ENCODE measurements at places on chromosomes 6 and 20. TPM values are rescaled to one million over a fixed set of nuclear protein-coding genes. Genes with fewer than 3 reads are reported as not detected.
A peak's percentile ranks its signal among the peaks of the same experiment; 100 is the strongest.

Gene SYCP2L
- not detected for total RNA-seq

Gene PCMT1
- total RNA-seq: 275 TPM

Gene PACRG
- not detected for total RNA-seq

DNA sequence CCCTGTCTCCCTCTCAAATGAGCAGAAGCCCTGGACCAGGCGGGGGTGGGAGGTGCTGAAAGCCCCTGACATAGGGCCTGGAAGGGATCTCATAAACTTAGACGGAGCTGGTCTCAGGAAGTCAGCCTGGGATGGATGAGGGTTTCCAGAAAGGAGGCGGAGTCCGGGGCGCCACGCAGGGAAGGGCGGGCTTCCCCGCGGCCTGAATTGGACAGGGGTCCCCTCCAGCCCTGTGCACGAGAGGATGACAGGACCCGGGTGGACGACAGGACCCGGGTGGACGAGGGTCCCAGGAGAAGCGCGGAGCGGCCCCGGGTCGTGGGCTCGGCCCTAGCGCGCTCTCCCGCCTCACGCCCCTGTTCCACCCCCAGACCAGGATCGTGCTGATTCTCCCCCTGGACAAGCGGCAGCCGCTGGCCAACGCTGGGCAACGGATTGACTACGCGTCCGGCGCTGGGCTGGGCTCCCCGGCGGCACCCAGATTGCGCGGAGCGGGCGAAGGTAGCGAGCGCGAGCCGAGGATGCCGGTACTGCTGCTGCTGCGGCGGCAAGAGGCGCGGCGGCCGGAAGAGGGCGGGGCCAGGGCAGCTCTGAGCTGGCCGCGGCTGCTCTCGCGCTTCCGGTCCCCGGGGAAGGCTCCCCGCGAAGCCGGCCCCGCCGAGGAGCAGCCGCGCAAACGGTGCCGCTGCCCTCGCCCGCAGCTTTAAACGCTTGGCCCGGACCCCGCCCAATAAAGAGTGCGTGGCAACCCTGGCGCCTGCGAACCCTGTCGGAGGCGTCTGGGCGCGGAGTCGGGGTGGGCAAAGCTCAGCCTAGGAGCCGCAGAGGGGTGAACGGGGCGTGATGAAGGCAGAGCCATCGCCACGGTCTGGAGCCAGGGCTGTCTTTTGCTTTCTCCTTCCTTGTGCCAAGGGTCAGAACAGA is 1.3 kb downstream of the C20orf144 start:
- peak; percentile 90 for DNase-seq

Gene SMOC2
- total RNA-seq: not detected

- no peak for DNase-seq
Measured at GRCh38 chr20:62858058-62858830, 3.4 kb downstream of the TCFL5 start.

GRCh38 chr6:139639507-139639906 is 265.1 kb upstream of the CITED2 start:
- no peak for DNase-seq

- peak; percentile 71 for DNase-seq
Measured at GRCh38 chr20:43925801-43926200, 11.1 kb downstream of the TOX2 start.

- DNase-seq: no peak
Measured at GRCh38 chr20:33651562-33652048, 10.5 kb upstream of the C20orf144 start.

Gene GPR6
- not detected for total RNA-seq

Gene CD164
- total RNA-seq: 163 TPM

- no peak for DNase-seq
Measured at GRCh38 chr20:33993576-33994221, at the start of gene RALY. TSS of gene RALY (plus strand) at chr20:33993911. CDS start at chr20:34072075, 78,164 bp downstream.

DNA sequence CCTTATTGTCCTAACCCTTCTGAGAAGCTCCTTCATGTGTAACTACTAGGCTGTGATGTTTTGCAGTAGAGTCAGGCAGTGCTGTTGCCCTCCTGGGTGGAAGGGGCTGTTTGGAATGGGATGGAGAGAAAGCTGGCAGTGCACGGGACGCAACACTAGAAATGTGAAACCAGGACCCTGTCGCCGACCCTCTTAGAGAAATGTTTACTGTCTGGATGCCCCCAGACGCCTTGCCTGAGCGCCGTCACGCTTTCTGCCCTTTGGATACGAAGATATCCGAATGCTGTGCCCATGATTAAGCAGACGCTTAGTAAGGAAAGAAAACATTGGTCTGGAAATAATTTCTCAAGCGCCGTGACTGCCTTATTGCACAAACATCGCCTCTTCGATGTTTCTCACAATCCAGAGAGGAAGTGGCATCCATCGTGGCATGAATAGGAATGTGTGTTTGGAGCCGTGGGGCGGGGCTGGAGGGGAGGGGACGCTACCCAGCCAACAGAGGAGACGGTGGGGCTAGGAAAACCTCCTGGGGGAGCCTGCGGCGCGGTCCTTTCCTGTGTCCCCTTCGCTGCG is 661 bp upstream of the PPP1R14C start:
- peak; percentile 89 for DNase-seq

Gene BPIFA1
- not detected for total RNA-seq

- DNase-seq: no peak
Measured at GRCh38 chr20:19317237-19318069, 105.0 kb downstream of the SLC24A3 start.

DNA sequence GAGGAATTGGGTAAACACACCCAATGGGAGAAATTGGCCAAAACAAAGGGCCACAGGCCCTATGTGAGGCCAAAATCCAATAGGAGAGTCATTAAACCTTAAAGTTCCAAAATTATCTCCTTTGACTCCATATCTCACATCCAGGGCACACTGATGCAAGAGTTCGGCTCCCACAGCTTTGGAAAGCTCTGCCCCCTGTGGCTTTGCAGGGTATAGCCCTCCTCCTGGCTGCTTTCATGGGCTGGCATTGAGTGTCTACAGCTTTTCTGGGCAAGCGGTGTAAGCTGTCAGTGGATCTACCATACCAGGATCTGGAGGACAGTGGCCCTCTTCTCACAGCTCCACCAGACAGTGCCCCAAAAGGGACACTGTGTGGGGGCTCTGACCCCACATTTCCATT is 160.5 kb downstream of the ADGRG6 start:
- DNase-seq: no peak

Gene EPB41L2
- total RNA-seq: 27.2 TPM

Gene PLN
- total RNA-seq: not detected

Gene CST4
- not detected for total RNA-seq

- peak; percentile 73 for DNase-seq
Measured at GRCh38 chr6:84150705-84151104, 76.7 kb downstream of the CEP162 start.

Gene LBP
- total RNA-seq: not detected

Gene EFCAB8
- total RNA-seq: not detected

DNA sequence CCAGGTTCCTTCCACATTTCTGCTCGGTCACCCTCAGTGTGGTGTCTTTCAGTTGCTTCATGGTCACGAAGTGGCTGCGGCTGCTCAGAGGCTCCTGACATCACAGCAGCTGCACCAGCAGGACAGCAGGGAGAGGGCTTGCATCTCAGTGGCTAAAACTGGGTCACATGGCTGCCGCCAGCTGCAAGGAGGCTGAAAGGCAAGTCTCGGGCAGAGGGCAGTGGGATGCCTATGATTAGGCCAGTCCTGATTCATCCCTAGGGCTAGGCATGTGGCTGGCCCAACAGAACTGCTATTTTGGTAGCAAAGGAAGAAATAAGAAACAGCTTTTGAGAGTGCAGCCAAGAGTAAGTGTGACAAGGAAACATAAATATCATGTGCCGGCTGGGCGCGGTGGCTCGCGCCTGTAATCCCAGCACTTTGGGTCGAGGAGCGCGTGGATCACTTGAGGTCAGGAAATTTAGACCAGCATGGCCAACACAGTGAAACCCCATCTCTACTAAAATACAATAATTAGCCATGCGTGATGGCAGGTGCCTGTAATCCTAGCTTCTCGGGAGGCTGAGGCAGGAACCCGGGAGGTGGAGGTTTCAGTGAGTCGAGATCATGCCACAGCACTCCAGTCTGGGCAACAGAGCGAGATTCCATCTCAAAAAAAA is 46.6 kb downstream of the RBM38 start:
- DNase-seq: no peak

- no peak for DNase-seq
Measured at GRCh38 chr6:150661216-150662007, 61.7 kb downstream of the PLEKHG1 start.

Gene VGLL2
- total RNA-seq: not detected

GRCh38 chr6:159079367-159079766 is 34.6 kb upstream of the TAGAP start:
- no peak for DNase-seq

DNA sequence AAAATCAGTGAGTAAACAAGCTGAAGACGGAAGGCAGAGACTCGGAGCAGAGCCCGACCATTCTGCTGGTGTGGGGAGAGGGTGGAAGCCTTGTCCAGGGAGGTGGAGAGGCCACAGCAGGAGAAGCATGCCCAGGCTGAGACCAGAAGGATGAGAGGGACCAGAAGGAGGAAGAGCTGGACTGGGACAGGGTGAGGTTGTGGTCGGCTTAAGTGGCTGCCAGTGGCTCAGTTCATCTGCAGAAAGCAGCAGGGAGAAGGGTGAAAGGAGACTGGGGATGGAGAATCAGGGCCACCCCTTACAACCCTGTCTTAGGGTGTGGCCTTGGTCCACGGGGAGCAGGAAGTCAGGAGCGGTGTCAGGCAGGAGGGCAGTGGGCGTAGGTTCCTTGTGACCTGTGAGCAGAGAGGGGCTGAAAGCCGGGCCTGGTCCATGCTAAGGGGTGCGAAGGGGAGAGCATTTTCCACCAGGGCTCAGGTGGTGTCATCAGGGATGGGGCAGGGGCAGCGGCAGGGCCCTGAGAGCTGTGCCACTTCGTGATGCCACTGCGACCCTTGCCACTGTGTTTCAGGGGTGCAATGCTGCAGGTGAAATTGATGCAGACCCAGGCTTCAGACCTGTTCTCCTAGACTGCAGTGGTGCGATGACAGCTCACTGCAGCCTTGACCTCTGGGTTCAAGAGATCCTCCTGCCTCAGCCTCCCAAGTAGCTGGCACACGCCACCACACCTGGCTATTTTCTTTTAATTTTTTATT is 81.1 kb downstream of the TTLL2 start:
- DNase-seq: no peak

Gene KIZ
- 22.2 TPM for total RNA-seq

Gene NEURL2
- 2.3 TPM for total RNA-seq

DNA sequence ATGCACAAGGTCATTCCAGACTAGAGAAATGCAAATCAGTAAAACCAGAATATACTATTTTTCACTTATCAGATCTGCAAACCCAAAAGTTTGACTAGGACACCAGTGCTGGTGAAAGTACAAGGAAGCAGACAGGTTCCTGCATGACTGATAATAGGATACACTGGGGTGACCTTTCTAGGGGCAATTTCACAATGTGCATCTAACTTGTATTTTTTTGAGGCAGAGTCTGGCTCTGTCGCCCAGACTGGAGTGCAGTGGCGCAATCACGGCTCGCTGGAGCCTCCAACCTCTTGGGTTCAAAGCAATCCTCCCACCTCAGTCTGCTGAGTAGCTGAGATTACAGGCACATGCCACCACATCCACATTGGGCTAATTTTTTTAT is 11.4 kb downstream of the COMMD7 start:
- DNase-seq: no peak

Gene KIAA1755
- 0.30 TPM for total RNA-seq

DNA sequence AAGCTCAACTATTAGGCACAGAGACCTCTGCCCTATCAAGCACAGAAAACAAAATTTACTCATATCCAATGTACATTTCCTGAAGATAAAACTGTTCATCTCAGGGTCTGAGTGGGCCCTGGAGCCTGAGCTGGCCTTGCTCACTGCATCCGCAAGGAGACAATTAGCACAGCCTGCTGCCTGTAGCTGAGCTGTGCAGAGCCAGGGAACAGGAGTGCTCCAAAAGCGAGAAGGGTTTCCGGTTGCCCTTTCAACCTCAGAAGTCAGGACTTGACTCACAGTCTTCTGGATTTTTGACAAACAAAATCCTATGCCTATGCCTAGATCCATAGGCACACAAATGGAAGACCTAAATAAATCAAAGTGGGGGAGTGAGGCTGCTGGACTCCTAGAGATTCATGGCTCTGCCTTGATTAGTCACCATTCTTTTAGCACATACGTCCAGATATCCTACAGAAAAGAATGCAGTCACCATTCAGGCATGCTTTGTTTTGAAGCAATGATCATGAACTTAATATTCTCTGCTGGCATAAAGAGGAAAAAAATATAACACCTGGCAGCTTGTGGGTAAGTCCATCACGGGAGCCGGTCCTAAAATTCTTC is 73.5 kb downstream of the BFSP1 start:
- DNase-seq: no peak

Gene SIM1
- total RNA-seq: 0.51 TPM

- no peak for DNase-seq
Measured at GRCh38 chr6:7170117-7170732, 62.5 kb downstream of the RREB1 start.

- DNase-seq: no peak
Measured at GRCh38 chr20:62339647-62340062, 27.5 kb downstream of the LAMA5 start.

GRCh38 chr6:112331306-112331705 is 15.8 kb upstream of the RFPL4B start:
- DNase-seq: peak; percentile 30

Gene MCHR2
- total RNA-seq: not detected

Gene LGSN
- not detected for total RNA-seq

GRCh38 chr6:160921095-160921494 is 70.5 kb upstream of the MAP3K4 start:
- no peak for DNase-seq
